ENCODE measurements at places on chromosomes 13 and 19.

GRCh38 chr13:50065712-50066111 lies 50.5 kb downstream of the KCNRG start:
- DNase-seq = no peak

DNA sequence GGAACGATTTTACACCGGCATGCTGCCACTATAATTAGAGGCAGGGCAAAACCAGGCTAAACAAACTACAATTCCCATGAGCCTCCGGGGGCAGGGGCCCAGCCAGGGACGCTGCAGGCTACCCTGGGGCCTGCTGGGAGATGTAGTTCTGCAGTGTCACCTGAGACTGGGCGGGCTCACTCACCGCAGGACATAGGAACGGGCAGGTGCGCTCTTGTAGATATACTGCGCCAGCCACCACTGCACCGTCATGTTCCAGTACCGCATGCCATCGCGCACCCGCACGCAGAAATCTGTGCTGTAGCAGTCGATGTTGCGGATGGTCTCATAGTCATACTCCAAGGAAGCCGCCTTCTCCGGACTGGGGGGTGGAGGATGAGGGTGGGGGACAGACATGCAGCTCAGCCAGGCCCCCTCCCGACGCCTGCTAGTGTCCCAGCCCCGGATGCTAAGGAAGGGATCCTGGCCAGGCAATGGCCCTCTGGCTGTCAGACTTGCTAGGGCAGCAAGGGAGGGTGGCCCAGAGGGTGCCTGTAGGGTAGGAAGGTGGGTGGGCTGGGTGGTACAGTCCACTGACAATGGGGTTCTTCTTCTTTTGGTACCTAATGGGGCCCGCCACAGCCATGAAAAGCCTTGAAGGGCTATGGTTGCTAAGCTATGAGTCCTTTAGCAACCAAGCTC lies 5.8 kb upstream of the TMC4 start:
- DNase-seq = no peak

- DNase-seq = no peak
These were observed 18.3 kb downstream of the ZNF100 start for GRCh38 chr19:21749090-21749489.

GRCh38 chr13:69660155-69660554 lies 447.5 kb upstream of the ATXN8OS start:
- DNase-seq = no peak

GRCh38 chr13:105990256-105990958 lies 545.1 kb downstream of the EFNB2 start:
- no peak for DNase-seq

GRCh38 chr13:26679411-26680122 lies 81.0 kb downstream of the GPR12 start:
- no peak for DNase-seq

GRCh38 chr13:113273851-113274590 lies 23.0 kb upstream of the LAMP1 start:
- DNase-seq = no peak

DNA sequence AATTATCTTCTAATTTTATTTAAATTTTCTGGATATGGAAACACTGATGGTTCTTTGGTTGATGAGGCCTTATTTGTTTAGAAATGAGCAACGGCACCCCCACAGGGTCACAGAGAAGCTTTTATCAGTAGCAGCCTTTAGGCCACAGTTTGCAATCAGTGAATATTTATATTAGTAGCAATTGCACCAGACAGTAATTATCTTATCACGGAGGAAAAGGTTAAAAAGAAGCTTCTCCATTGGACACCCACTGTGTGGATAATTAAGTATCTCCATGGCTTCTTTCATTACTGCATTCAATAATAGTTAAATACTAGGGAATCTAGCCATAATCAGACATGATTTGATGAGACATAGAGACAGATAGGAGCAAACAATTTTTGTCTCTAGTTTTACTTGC lies 2099.2 kb upstream of the PCDH20 start:
- no peak for DNase-seq

GRCh38 chr19:41951686-41952172 lies 7.4 kb downstream of the RABAC1 start:
- peak; percentile 79 for DNase-seq

- no peak for DNase-seq
These were observed 68.4 kb downstream of the SPATA13 start for GRCh38 chr13:24228852-24229458.

DNA sequence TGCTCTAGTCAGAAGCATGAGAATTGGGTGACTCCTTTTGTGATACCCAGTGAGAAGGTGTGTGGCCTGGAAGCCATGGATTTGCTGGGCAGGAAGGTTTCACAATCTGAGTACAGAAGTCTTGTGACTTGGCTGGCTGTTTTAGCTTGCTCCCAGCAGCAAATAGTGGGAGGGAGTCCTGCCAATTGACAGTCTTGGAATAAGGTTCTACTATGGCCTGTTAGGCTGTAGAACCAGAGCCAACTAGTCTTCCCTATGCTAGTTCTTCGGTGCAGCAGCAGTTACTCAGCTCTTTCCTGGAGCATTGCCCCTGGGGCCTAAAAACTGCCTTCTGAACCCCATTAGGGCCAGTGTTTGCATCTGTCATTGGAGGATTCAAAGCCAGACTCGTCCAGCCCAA lies 1935.4 kb upstream of the PCDH20 start:
- DNase-seq = no peak

DNA sequence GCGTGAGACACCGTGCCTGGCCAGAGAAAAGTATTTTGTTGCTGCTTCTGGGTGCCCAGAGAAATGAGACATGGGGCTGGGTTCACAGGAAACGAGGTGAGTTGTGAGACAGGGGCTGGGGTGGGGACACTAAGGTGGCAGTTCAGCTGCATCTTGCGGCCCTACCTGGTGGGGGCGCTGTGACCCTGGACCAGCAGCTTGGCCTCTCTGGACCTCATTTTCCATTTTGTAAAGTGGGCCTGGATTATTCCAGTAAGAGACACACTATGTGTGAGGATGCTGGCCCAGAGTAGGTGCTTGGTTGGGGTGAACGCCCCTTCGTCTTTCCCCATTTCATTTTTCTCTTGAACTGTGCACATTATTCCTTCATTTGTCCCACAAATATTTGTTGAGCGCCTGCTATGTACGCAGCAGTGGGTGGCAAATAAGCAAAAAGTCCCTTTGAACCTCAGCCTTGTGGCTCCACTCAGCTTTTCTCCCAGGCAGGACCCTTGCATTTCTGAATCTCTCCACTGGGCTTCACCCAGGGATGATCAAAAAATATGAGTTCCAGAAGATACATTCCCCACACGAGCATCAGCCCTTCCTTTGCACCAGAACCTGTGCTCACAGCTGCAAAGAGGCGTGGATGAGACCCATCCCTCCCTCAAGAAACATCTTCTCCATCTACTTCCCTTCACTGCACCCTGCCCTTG lies 26.6 kb upstream of the OR10H1 start:
- no peak for DNase-seq

DNA sequence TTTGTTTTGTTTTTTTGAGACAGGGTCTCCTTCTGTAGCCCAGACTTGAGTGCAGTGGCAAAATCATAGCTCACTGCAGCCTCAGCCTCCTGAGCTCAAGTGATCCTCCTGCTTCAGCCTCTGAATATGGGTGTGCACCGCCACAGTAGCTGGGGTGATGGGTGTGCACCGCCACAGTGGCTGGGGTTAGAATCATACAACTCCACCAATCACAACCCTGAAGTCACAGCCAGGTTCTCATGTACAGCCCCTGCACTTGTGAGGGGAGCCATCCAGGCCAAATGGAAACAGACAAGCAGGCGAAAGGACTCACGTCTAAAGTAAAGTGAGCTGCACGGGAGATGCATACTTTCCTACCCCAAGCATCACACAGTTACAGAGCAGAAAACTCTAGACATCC lies 63.1 kb upstream of the RANBP3 start:
- no peak for DNase-seq

GRCh38 chr19:8423817-8424223 lies 10.7 kb downstream of the MARCHF2 start:
- no peak for DNase-seq

GRCh38 chr13:92717857-92718256 lies 508.8 kb upstream of the GPC6 start:
- DNase-seq = no peak

GRCh38 chr19:36136964-36137686 lies 2.7 kb upstream of the CAPNS1 start:
- peak; percentile 82 for DNase-seq

- DNase-seq = peak; percentile 24
These were observed 17.8 kb downstream of the KCTD15 start for GRCh38 chr19:33814181-33815165.

DNA sequence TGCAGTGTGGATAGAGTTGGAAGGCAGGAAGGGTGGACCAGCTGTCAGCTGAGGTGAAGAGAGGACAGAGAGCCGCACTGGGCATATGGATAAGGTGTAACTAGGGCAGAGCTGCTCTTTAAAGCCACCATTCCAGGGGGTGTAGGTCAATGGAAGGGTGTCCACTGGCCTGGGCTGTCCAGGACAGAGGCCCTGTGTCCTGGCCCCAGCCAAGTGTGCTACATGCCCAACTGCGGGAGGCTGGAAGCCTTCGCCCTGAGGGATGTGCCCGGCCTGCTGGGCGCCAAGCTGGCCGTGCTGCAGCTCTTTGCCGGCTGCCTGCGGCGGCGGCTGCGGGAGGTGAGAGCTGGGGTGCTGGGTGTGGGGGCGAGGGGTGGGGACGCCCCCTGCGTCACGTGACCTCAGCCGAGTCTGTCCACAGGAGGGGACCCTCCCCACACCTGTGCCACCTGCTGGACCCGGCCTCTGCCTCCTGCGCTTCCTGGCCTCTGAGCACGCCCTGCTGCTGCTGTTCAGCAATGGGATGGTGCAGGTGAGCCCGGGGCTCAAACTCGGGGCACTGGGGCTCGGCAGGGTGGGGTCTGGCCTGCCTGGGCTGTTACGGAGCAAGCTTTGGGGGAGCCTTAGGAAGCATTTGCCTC lies 9.8 kb downstream of the PLK5 start:
- DNase-seq = no peak

GRCh38 chr19:43957891-43958290 lies 6.9 kb downstream of the ZNF221 start:
- no peak for DNase-seq

- no peak for DNase-seq
These were observed 21.0 kb downstream of the DHX34 start for GRCh38 chr19:47370045-47370611.

GRCh38 chr19:49442771-49443365 lies 1.5 kb upstream of the SLC17A7 start:
- DNase-seq = peak; percentile 94

DNA sequence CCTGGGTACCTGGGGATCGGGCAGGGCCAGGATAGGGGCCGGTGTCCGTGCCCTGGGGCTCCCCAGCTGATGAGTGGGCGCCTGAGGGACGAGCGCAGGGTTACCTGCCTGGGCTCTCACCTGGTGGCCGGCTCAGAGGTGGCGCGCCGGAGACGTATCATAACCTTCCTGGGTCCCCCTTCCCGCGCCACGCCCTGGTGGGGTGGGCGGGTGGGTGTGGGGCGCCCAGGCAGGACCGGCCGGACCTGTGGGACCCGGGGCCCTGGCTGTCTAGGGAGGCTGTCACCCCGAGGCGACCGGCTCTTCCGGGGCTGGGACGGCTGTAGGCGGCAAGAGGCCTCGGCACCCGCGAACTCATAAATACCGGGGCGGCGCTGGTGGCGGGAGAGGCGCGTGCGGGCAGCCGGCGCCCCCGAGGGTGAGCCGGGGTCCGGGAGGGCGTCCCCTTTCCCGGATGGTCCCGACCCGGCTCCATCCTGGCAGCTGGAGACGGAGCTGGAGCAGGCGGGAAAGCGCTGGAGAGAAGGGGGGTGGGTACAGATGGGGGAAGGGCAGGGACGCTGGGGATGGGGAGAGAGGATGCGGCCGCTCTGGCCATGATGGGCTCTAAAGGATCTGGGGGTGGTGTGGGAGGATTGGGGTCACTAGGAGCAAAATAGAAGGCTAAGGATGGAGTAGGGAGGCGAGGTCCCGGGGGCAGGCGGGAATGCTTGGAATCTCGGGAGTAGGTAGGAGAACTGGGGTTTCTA lies at the start of gene ACP7:
Gene ACP7 (plus strand): TSS at position 386 of the 749 bp plus-strand sequence. CDS start 902 bp downstream, outside the sequence.
- DNase-seq = no peak

- DNase-seq = peak; percentile 55
These were observed 30.6 kb upstream of the IGSF23 start for GRCh38 chr19:44582581-44583265.

DNA sequence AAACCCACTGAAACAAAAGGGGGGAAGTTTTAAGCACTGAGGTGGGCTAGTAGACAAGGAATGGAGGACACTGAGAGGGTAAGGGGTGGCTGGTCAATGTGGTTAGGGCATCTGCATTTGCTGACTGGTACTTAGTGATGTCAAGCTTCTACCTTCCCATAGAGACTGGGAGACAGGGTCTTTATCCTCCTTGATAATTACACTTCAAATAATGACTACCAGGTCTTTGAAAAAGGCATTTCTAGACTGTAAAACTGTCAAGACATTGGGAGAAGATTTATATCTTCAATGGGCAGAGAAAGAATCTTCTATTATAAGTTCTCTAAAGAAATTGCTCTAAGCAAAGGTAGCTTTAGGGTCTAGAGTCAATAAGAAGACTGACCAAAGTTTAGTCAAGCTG lies 1490.8 kb upstream of the PCDH20 start:
- no peak for DNase-seq

DNA sequence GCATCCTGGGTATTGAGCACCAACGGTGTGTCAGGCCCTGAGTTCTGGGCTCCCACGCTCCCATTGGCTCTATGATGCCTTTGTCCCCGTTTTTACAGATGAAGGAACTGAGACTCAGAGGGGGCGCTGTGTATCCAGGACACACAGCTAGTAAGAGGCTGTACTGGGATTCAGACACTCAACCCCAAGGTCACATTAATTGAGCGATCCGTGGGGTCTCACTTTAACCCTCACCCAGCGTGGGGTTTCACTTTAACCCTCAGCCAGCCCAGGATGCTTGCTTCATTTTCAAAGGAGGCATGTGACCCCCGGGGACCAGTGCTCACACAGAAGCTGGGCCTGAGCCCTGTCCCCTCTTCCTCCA lies 42.6 kb downstream of the CYP4F22 start:
- no peak for DNase-seq

DNA sequence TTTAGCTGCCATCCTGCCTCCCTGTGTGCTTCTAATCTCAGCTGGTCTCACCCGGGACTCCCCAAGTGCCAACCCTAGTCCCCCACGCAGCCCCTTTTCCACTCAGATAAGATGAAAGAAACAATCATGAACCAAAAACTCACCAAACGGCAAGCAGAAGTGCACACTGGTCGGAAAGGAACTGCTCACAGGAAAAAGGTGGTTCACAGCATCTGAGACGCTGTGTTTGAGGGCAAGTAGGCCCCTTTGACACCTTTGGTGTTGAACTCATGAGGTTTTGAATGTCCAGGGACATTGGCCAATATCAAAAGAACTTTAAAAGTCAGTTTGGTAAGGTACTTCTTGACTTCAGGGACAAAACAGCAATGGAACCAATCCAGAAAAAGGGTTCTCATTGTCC lies 20.4 kb upstream of the ACOD1 start:
- no peak for DNase-seq

DNA sequence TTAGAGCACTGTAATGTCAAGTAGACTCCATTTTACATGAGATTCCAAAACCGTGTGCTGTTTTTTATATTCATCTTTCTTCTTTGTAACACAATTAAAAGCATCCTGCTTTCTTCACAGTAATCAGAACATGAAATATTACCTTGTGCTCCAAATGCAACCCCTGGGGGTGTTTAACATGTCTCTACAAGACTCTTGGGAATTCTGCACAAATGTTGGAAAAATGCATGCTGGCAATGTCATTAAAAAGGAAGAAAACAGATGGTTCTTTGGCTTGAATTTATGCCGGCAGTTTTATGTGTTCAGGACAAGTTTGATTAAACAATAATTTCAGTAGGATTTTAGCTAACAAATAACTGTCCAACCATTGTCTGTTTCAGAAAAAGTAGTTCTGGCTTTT lies 159.1 kb downstream of the LIG4 start:
- no peak for DNase-seq

GRCh38 chr13:48990900-48991299 lies 15.2 kb downstream of the FNDC3A start:
- DNase-seq = no peak

All from 8988T (cell line).